HL-60 (cell line): ENCODE measurements at places on chromosomes 6 and 20.

- DNase-seq = no peak
These were observed 23.0 kb downstream of the CD109 start for GRCh38 chr6:73719046-73719445.

DNA sequence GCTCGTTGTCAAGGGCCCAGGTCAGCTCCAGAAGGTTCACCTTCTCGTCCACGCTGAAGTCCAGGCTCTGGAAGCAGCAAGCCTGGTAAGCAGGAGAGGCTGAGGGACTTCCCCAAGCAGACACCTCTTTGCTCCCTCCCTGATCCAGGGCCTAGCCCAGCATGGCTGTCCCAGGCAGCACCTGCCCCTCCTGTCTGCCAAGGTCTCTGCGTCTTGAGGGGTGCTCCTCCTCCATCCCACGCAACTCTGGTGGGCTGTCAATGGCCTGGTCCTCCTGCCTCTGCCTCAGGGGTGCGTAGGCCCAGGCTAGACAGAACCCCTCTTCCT is 87.1 kb downstream of the NINL start:
- no peak for DNase-seq

DNA sequence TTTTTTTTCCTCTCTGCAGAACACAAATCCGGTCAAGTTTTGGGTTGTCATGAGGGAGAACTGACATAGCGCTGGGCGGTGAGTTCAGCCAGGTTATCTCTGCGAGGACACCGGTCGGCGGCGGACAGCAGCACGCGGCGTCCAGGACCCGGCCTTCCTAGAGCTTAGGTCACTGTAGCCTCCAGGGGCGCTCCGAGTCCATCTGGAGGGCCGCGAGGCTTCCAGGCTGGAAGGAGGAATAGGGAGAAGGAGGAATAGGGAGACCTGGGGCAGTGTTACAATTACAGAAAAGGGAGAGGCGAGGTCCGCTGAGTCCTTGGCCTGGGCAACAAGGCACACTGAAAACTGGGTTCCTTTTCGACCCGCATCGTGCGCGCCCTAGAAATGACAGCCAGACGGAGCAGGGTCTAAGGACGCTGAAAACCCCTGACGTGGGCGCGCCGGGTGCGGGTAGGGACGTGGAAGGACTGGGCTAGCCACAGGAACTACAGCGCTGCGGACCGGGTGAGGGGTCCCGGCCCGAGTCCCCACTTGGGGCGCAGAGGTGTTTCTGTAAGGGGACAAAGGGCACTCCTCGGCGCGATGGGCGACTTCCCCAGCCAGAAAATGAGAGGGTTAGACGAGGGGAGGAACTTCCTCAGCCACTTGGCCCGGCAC is 536 bp upstream of the FNDC1 start:
- DNase-seq = no peak

DNA sequence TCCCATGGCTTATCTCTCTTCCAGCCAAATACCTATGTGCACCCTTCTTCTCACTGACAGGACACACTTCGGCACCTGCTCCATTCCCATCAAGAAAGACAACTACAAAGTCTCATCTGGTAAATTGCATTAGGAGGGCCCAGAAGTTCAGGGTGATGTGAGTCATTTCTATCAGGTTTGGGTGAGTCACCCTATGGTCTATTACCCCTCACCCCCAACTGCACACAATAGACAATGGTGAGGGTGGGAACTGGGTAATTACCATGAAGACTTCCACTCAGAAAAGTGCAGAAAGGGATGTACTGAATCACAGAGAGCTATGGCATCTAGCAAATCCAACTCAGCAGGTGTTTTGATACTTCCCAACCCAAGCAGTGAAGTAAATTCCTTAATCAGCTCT is 54.8 kb downstream of the OPN5 start:
- no peak for DNase-seq

- DNase-seq = peak; percentile 26
These were observed 35.1 kb downstream of the SNRNP48 start for GRCh38 chr6:7624796-7625710.
